ENCODE measurements at places on chromosomes 1 and 21.
A peak's percentile ranks its signal among the peaks of the same experiment; 100 is the strongest.

DNA sequence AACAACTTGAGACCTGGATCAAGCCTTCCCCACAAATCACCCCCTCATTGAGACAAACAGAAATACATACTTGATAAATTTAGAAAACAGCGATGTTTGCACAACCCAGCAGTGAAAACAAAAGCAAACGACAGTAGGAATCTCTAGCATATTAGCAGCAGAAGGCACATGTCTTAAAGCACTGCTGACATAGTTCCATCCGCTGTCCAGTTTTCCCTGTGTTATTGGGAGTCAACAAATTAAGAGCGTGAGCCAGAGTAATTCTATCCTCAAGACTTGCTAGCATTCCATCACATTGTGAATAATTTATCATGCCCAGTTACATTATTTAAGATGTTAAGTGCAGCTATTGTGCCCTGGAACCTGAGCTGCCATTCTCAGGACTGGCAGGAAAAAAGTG is 55.3 kb downstream of the IGSF5 start:
- DNase-seq = no peak

GRCh38 chr1:63617450-63617849 is 24.2 kb downstream of the PGM1 start:
- DNase-seq = no peak

DNA sequence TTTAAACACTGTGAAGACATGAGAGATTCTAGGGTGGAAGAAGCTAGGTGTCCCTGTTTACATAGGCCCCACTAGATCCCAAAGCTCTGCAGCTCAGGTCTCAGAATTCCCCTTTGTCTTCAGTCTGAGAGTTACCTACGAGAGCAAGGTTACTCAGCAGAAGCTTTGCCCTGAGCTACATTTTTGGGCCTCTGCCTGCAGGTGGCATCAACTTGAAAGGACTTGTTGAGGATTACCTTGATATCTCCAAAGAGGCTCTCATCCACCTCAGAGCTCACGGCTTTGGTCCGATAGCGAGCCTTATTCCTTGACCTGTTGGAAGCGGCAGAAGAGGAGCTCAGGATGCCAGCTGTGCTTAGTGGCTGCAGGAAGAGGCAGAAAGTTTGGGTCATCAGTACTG is 7.0 kb downstream of the CFAP45 start:
- no peak for DNase-seq

- no peak for DNase-seq
Measured at GRCh38 chr1:29410476-29410875, 174.2 kb downstream of the PTPRU start.

- DNase-seq = no peak
Measured at GRCh38 chr1:236150311-236150955, 8.1 kb downstream of the GPR137B start.

DNA sequence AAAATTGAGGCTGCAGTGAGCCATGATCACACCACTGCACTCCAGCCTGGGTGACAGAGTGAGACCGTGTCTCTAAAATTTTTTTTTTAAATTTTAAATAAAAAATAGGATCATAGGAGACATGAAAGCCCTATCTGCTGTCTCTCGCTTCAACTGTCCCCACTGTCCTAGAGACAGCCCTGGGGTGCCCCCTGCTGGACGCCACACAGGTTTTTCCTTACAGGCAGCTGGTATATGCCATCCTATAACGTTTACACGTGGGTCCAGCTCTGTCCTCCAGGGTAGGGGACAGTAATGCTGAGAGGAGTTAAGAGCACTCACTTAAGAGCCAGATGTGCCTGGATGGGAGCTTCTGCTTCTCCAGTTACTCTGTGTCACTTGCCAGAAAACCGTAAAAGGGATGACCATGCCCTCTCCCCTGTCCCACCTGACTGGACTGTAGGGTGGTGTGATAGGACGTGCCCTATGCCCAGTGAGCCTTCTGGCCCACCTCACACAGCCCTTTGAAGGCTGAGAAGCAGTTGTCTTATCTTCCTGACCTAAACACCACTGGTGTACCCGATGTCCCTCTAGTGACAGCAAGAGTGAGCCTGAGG is 8.5 kb downstream of the FBXO2 start:
- no peak for DNase-seq

DNA sequence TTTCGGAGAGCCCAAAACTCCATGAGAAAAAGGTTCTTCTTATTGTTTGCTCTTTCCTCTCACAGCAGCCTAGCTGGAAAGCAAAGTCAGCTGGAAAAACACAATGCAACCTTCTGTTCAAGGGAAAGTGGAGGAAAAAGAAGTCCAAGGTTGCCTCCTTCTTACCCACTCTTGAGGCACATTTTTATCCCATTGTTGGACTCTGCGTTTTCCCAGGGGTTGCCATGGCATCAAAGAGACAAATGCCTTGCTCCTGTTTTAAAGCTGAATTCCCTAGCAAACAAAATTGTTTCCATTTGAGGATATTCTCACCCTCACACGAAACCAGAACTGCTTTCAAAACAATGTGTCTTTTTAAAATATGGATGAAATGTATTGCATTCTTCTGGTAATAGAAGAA is 45.1 kb upstream of the PALMD start:
- DNase-seq = no peak

GRCh38 chr1:54463259-54464030 is 57.3 kb upstream of the SSBP3 start:
- DNase-seq = no peak

GRCh38 chr1:118124064-118124463 is 61.0 kb downstream of the SPAG17 start:
- DNase-seq = no peak

GRCh38 chr1:211638689-211639101 is 36.7 kb downstream of the NEK2 start:
- no peak for DNase-seq

GRCh38 chr1:223820515-223820858 is 25.3 kb downstream of the TP53BP2 start:
- DNase-seq = no peak

- DNase-seq = no peak
Measured at GRCh38 chr21:38948377-38949069, 142.8 kb downstream of the ETS2 start.

- no peak for DNase-seq
Measured at GRCh38 chr1:194809215-194809614, 1622.8 kb upstream of the B3GALT2 start.

DNA sequence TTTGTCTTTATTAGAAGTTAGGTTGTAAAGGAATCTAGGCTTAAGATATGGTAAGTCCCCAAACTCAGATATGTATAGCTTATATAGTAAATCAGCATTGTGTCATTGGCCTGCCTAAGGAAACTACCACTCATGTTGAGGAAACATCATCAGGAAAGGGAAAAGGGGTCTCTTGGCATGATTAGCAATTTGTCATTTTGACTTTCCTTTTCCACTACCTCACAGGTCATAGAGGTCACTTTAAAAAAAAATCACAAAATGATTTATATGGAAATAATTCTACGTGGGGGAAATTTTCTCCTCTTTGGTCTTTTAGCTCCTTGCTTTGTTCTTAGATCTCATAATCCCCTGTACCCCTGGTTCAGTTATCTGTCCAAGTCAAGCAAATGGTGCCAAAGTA is 213.5 kb downstream of the RPS6KC1 start:
- no peak for DNase-seq

GRCh38 chr21:34008618-34009017 is 64.8 kb upstream of the MRPS6 start:
- DNase-seq = no peak

DNA sequence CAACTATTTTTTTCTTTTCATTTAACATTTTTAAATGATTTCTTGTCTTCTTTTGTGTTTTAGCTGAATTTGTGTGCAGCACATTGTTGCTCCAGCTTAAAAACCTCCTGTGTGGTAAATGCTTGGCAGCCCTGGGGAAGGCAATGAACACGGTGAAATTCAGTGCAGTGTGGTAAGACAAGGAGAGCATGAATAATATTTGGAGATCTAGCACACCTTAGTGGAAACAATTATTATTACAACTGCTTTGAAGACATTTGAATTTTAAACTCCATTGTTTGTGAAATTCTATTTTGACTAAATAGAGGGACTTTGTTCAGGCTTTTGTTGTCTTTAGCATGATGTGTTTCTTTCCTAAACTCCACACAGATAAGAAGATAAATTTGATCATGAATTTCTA is 242.6 kb upstream of the CXADR start:
- DNase-seq = peak; percentile 6
